ENCODE measurements at places on chromosomes 7 and 10. TPM values are rescaled to one million over a fixed set of nuclear protein-coding genes. Genes with fewer than 3 reads are reported as not detected.
A peak's percentile ranks its signal among the peaks of the same experiment; 100 is the strongest.

The ZMIZ1 gene
- total RNA-seq, result 107 TPM

The SNX8 gene
- 20.5 TPM for total RNA-seq

The PGAM2 gene
- total RNA-seq, result 12.9 TPM

GRCh38 chr7:2567679-2568278, 9.0 kb downstream of the IQCE start:
- no peak for DNase-seq

DNA sequence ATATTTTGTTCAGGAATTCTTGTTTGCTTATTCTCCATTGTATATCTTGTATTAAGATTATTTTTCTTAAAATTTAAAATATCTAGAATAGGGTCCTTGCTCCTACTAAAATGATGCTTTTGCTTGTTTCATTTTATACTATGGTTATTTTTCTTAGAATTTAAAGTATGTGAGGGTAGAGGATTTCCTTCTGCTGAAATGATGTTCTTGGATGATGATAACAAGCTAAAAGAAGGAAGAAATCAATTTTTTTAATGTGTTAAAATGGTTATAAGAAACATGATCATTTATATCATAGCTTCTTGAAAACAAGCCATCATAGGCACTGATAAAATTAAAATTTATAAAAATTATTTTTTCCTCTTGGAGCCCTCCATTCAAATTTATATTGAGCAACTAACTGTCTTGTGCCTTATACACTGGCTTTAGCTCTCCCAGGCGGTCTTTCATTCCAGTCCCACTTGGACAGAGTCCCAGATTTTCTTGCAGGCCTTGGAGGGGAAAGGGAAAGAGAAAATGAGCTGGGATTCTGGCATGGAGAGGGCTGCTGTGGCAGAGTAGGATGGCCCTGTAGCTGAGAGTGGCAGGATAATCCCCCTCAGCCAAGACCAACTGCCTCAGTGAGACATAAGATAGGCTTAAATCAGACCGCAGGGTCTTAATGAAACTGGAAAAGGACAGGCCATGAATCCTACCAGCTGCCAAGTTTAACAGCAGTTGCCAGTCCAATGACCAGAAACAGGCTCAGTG, 60.2 kb downstream of the DNAJB9 start:
- DNase-seq, result peak; percentile 19

The PRKG1 gene
- 28.3 TPM for total RNA-seq

GRCh38 chr7:107962817-107963216, 40.1 kb downstream of the LAMB1 start:
- DNase-seq, result no peak

GRCh38 chr7:82056282-82056681, 286.4 kb upstream of the HGF start:
- no peak for DNase-seq

DNA sequence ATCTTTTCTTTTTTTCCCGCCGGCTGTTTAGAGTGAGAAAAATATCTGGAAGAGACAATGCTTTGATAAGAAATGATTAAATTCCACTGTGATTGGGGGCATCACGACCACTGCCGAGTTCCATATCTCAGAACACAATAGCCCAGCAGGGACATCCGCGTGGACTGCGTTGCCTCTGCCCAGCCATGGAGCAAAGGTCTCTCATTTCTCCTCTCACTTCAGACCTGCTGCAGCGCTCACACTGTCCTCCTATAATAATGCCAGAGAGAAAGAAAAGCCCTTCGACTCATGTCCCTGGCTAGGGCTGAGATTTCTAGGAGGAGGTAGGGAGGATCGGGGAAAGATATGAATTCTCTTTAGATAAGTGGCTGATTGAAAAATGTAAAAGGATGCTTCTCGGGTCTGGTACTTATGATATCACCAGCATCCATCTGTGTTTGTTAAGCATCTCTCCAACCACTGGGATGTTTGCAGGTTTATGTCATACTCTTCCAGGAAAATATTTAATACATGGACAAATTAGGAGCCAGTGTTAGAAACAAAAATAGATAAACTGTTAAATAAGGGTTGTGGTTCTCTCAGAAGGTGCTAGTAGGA, 472.9 kb upstream of the AKR1E2 start:
- no peak for DNase-seq

The AGBL3 gene
- 4.1 TPM for total RNA-seq

DNA sequence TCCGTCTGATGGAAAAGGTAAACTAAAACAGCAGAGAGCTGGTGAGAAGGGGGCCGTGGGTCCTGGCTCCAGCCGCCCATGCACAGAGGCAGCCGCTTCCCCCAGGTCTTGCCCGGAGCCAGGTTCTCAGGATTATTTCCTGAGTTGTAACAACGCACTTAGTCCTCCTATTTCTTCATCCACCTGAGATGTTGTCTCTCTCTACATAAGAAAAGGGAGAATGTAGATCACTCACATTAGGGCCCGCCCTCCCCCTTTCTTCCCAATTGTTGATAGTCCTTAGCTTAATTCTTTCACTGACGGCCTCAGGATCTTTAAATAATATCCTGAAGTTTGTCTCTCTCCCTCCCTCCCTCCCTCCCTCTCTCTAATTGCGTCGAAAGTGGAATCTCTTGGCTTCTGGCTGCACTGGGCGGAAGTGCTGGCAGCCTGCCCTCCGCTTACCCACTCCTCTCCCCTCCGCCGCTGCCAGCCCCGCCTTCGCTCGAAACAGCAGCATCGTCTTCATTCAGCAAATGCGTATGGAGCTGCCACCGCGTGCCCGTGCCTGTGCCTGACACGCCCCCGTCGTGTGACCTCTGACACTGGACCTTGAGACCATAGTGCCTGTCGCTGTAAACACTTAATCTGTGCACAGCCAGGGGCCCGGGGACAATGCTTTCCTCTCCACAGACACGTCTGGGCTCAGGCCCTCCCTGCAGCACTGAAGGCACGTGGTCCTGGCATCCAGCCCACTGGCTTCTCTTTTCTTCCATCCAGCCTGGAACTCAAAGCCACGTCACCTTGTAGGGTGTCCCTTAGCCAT, 174.5 kb upstream of the PPP2R2D start:
- DNase-seq, result peak; percentile 72

DNA sequence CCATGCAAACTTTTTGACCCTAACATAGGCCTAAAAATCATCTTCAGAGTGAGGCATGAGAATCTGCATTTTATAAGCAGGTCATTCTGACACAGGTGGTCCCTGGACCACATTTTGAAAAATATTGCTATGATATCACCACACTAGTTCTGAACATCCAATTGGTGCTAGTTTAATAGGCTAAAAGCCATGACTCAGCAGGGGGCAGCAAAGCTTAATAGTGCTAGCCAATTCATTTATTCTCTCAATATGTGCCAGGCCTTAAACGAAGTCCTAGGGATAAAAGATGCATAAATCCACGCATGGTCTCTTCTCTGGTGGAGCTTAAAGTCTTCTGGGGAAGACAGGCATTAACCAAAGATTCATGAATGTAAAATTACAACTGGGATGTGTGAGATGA, 10.2 kb upstream of the SLC25A28 start:
- peak; percentile 35 for DNase-seq

DNA sequence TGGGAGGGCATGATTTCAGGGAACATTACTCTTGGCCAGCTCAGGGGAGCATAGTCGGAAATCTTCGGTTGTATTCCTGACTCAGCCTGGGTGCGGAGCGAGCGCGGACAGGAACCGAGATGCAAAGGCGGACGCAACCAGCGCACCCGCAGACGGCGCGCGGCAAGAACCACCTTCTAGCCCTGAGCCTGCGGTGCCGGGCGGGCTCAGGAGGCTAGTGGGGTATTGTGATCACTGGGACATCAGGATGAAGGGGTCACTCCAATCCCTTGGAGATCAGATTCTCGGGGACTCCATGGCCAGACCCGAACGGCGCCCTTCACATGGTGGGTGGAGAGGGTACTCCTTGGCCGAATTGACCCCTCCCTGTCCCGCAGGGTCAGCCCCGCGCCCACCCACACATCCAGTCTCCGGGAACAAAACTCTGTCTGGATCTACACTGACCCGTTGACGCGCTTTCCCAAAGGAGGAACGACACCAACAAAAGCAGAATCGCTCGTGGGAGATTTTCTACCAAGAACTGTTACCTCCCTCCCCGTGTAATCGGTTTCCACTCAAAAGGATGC, 730.5 kb downstream of the ZWINT start:
- DNase-seq, result no peak

All from mucosa of gallbladder (tissue), 1 donor.